ENCODE measurements at places on chromosomes 5 and 9.
A peak's percentile ranks its signal among the peaks of the same experiment; 100 is the strongest.

DNA sequence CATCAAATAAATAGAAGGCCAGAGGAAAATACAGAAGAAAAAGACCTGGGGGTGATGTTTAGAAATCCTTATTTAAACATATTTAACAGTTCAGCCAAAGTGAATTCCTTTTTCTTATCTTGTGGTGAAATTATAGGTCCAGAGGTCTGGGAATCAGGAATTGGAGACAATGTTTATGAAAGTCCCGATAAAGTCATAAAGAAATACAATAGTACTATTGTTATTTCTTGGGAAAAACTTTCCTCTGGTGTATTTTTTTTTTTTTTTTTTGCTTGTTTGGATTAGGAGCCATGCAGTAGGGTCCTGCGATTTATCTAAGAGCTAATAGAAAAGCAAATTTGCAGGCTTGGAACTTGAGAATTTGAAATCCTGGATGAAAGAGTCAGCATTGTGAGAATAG, 426 bp downstream of the C7 start:
- DNase-seq: no peak

DNA sequence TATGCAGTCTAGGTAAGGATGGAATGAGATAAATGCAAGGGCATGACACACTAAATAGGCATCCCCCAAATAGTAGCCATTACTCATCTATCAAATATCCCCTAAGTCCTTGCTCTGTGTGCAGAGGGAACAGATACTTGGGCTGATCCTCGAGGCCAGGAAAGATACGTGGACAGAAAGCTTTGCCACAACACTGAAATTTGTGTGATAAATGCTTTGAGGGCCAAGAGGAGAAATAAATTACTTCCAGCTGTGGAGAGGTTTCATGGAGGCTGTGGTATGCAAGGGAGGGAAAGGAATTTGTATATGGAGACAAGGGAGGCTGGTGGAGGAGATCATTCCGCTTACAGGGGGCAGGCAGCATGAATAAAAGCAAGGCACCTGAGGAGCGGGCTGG, 18.5 kb downstream of the ATOX1 start:
- peak; percentile 94 for DNase-seq

DNA sequence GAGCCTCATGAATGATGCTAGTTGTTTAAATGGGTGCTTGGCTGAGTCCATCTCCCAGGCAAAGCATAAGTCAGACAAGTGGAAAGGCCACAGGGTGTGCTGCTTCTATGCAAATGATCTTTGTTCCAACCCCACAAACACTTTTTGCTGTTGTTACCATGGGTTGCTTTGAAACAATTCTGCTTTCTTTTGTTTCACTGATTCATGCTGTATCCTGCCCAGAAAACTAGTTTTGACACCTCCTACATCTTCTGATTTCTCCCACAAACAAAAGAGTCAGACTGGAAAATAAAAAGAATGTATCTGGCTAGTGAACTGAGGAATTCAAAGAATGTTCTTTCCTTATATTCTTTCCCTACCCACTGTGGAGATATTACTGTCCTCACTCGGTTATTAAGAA, 298.6 kb downstream of the DIRAS2 start:
- no peak for DNase-seq

DNA sequence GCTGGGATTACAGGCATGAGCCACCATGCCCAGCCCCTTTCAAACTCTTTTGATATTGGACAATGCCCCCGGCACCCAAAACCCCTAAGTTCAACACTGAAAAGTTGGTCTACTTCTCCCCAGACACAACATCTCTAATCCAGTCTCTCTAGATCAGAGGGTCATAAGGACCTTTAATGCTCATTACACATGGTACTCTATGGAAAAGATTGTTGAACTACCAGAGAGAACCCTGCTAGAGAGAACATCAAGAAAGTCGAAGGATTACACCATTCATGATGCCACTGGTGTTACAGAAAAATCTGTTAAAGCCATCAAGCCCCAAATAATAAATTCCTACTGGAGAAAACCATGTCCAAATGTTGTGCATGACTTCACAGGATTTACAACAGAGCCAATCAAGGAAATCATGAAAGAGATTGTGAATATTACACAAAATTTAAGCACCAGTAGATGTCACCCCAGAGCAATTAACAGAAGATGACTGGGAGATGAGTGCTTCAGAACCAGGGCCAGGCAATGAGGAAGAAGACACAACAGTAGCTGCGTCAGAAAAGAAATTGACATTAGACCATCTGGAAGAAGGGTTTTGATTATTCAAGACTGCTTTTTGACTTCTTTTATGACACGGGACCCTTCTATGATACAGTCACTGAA, 28.3 kb upstream of the NIPAL4 start:
- peak; percentile 54 for DNase-seq

DNA sequence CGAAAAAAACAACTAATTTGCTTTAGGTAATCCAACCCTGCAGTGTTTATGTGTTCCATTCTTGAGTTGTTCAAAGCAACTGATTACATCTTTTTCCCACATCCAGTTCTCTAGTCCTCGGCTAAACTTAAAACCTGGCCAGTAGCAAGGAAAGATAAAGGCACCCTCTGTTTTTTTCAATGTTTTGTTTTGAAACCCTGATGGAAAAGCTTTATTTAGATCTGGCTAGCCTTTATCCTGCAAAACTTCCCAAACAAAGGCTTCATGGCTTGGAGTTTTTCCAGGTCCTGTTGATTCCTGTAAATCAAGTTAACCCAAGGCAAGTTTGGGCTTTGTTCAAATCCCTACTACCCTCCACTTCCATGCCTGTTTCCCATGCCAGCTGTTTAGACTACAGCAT, 105.1 kb downstream of the CEMIP2 start:
- no peak for DNase-seq

DNA sequence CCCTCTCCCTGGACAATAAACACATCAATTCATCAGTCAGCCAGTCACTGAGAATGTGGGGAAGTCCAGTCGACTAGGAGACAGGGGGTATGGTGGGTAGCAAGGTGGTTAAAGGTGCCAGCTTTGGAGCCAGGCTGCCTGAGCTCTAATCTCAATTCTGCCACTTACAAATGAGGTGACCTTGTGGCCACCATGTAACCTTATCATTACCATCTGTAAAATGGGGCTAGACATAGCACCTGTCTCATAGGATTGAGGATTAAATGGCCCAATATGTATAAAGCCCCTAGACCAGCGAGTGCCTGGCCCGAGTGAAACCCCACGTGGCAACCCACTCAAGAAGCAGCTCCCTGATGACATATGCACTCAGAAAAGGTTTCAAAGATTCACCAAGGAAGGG, 73.3 kb upstream of the TBC1D2 start:
- DNase-seq: no peak

- DNase-seq: no peak
Measured at GRCh38 chr5:57887851-57888621, 405.4 kb upstream of the ACTBL2 start.

DNA sequence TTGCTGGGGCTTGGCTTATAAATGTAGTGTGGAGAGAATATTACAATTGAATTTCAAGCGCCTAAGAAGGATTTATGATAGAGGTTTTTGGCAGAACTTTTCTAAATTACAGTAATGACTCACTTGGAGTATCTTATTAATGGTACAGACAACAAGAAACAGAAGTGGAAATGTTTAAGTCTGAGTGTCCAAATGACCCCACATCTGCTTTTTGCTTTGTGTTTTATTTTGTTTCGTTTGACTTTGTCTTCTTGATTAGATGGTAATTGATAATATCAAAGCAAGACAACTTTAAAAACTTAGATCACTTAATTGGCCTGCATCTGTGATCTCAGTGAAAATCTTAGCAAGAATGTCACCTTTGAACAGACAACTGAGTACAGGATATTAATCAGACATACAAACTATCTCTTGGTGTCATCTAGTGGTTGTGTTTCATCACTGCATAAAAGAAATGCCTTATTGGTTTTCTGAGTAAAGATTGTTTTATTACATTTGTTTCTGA, 577.4 kb downstream of the ISL1 start:
- DNase-seq: peak; percentile 1

GRCh38 chr9:98538626-98539031, 170.1 kb downstream of the GABBR2 start:
- DNase-seq: no peak

DNA sequence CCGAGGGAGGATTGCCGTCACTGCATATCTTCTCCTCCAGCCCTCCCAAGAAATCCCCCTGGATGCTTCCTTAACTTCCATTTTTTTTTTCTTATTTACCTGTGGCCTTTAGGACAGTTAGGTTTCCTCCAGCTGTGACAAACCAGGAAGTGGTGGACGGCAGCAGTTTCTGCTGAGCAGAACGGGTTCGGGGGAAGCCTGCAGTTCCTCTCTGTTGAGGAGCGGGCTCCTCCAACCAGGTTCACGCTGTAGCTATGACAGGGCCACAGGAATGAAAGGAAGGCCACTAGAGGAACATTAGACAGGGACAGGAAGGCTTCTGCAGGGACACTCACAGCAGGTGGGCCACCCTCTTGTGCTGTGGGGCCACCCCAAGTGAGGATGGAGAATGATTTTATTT, 76.7 kb upstream of the SYK start:
- no peak for DNase-seq

DNA sequence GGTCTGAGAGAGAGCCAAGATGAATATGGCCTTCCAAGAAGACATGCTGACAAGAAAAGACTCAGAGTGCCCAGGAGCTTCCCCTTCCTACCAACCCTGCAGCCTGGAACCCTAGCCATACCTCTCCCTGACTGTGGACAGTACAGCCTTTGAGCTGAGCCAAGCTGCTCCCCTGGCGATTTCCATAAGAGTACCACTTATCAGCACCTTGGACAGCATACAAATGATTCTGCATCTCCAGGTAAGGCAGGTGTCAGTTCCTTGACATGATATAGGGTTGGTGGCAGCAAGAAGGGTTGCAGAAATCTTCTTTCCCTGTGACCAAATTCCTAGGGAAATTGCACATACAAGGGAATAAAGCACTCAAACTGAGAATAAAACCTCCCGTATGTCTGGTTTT, 58.3 kb downstream of the MFAP3 start:
- DNase-seq: no peak

DNA sequence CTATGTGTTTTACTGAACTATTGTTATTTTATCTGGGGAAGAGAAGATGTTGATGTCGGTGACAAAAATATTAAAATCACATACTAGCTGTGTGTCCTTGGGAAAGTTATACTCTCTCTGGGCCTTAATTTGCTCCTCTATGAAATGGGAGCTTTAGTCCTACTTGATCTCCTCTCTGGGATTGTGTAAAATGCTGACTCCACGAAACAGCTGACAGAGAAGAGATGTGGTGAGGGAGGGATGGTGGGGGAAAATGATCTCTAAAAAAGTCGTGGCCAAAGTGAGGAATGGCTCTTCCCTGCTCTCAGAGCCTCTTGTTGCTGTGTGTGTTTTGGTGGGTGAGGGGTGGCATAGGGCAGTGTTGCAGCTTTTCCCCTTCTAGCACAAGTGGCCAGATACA, 173.7 kb downstream of the MELK start:
- DNase-seq: no peak

GRCh38 chr5:133825631-133826289, 142.7 kb downstream of the C5orf15 start:
- DNase-seq: no peak

GRCh38 chr5:13956471-13956870, 12.0 kb upstream of the DNAH5 start:
- no peak for DNase-seq

GRCh38 chr9:18124760-18125159, 349.2 kb upstream of the ADAMTSL1 start:
- no peak for DNase-seq

GRCh38 chr9:109010746-109011145, 2.6 kb downstream of the CTNNAL1 start:
- DNase-seq: peak; percentile 68

DNA sequence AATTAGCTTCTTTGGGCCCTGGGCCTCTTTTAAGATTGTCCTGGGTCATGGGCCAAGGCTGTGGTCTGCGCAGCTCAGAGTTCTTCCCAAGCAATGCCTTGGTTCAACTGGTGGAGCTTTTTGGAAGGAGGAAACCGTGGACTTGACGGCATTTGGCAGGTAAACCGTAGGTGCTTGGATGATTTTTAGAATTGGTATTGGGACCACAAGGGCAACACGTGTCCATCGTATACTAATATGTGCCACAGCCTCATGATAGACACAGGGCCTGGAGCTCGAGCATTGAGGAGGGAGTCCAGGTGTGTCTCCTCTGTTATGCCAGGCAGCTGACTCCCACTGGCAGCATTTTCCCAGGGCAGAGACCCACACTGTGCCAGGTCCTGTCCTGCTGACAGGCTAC, 120.9 kb upstream of the PITX1 start:
- DNase-seq: no peak

DNA sequence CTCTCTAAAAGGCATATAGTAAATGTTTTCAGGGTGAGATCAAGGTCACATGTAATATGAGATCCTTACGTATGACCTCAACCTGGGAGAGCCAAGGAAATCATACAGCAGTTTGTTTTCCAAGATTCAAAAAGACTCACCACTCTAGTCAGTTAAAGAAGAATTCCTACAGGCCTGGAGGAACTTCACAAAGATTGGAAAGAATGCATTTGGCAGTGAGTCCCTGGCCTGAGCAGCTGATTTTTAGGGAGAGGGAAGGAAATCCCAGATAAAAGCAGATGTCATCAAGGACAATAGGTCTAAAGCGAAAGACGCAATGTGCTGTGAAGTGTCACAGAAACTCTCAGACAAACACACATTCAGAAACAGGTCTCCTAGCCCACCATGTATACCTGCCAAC, 424.0 kb upstream of the ZNF462 start:
- DNase-seq: no peak

DNA sequence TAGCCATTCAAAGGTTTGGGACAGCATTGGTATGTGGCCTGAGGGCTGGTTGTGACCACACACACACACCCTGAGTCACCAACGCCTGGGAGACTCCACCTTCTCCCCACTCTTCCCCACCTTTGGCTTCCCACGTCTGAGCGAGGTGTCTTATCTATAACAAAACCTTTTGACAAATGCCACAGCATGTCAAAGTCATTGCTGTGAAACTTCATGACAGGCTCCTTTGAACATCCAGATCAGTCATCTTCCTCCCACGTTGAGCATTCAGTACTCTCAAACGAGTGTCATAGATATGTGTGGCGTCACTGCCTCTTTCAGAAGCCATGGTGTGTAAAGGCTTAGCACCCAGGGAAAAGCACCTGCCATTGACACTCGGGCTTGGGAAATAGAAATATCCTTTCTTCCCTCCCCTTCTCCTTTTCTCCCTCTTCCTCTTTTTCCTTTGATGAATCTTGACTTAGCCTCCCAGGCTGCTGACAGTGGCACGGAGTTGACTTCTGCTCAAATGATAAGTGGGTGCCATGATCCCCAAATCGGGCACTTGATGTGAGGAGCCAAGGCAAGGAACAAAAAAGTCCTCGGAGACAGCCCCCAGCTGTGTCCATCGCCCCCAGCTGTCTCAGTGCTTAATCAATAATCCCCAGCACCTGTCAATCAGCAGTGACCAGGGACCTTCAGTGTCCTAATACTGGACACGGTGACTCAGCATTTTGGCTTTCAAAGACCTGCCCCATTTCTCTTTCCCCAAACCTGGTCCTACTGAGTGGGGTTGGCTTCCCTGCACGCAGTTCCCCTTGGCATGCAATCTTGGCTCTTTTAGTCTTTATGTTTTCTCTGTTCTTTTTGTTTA, 114.8 kb downstream of the FGF18 start:
- DNase-seq: no peak

- DNase-seq: no peak
Measured at GRCh38 chr9:34591917-34592866, 2.7 kb upstream of the CNTFR start.
